Thyroid gland (tissue), 4 donors: ENCODE measurements at places on chromosomes 2 and 18. TPM values are rescaled to one million over a fixed set of nuclear protein-coding genes. Genes with fewer than 3 reads are reported as not detected.

DNA sequence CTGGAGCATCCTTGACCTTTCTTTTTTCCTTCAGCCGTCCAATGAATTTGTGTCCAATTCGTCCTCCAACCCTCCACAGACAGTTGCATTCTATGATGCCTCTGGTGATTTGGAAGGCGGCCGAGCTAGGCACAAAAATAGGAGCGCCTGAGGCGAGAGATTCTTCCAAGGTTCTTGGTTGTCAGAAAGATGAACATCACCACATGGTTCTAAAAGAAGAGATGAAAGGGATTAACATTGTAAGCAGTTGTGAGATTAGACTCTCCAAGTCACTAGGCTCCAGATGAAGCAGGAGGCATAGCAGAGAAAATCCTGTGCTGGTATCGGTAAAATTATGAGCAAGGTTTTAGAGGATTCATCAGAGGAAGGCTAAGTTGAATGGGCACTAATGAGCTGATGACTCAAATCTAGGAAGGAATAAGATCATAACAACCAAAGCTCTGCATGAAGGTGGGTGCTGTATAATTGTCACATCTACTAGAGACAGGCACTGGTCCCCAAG is 75.4 kb upstream of the MAP4K3 start:
- DNase-seq = no peak

GRCh38 chr2:37869304-37869703 is 55.8 kb upstream of the RMDN2 start:
- no peak for DNase-seq

DNA sequence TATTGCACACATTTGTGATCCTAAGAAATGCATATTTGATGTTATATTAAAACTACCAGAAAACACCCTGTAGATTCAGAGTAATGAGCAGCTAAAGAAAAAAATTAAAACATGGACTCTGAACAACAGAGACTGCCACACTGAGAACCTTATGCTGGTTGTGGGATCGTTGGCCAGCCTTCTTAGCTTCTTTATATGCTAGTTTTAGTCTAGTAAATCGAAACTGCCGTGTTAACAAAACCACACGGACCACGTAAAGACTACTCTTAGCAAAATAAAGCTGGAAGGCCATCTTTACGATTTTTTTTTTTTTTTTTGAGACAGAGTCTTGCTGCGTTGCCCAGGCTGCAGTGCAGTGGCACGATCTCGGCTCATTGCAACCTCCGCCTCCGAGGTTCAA is 22.8 kb downstream of the PER2 start:
- DNase-seq = no peak

GRCh38 chr2:144133936-144134665 is 385.8 kb downstream of the ZEB2 start:
- DNase-seq = no peak

- DNase-seq = no peak
Measured at GRCh38 chr2:169796441-169796840, 2.2 kb upstream of the SSB start.

The EPHA4 gene
- total RNA-seq = 54.3 TPM

- no peak for DNase-seq
Measured at GRCh38 chr2:46769809-46770208, 145.8 kb downstream of the MCFD2 start.

GRCh38 chr18:13237073-13237472 is 18.5 kb downstream of the LDLRAD4 start:
- DNase-seq = no peak

- no peak for DNase-seq
Measured at GRCh38 chr18:23524213-23524707, 20.9 kb downstream of the RMC1 start.

The FKBP1B gene
- 5.8 TPM for total RNA-seq

The OTOS gene
- total RNA-seq = 4.3 TPM

DNA sequence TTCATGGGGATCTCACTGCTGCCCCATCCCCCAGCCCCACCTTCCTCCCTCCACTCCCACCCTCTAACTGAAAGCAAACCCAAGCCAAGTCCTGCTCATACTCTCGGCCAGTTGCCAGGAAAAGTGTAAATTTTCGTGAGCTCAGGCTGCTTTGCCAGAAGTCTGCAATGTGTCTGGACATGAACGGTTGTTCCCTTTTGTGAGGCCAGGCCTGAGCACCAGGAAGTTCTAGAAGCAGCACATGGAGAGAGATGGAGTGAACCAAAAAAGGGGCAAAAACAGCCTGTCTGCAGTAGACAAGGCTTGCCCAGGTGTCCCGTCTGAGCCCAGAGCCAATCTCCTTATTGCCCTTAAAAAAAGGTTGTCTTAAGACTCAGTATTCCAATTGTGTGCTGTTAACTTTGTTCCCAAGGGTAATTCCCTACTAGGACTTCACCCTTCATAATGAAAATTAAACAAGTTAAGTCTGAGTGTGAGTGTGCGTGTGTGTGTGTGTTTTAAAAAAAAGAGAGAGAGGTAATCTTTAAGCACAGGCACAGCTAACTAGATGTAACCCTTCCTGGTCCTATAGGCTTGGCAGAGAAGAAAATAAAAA is 247.1 kb downstream of the BCL11A start:
- no peak for DNase-seq

DNA sequence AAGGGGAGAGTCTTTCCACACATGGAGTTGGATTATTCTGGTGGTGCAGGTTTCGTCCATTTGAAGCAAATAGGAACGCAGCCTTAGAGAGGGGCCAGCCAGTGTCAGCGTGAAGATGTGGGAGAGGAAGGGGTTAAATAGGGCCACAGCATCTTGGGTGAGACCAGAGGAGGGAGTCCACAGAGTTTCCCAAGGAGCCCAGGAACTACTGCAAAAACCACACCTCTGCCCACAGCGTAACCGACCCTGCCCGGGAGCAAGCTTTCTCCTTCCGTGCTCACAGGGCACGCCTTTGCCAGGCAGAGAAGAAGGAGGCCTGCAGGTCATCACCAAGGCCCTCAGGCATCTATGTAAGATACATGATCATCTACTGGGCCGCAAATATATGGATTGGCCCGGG is 314.5 kb downstream of the AGAP1 start:
- DNase-seq = no peak

DNA sequence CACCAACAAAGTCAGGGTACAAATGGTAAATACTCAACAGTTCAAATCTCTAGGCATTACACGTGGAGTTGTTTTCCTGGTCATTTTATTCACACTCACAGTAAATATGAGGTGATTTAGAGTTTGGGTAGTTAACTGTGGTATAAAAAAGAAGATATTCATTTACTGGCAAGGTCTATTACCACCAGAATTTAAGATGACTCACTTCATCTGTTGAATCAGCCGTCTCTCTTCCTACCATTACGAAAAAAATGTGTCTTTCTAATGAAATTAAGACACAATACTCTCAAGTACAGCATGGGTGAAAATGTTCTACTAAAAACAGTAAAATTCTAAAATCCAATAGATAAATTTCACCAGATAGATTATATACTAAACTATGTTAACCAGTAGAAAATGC is 21.0 kb upstream of the GPR75 start:
- no peak for DNase-seq

GRCh38 chr2:7573166-7573825 is 656.1 kb downstream of the RNF144A start:
- DNase-seq = no peak

The CCDC141 gene
- total RNA-seq = 7.1 TPM

The REG1B gene
- total RNA-seq = not detected

- DNase-seq = no peak
Measured at GRCh38 chr2:175890636-175891242, 111.3 kb downstream of the LNPK start.

The TPO gene
- 7,965 TPM for total RNA-seq

The TMEM198 gene
- 10.9 TPM for total RNA-seq

- no peak for DNase-seq
Measured at GRCh38 chr2:11103984-11104793, 51.1 kb upstream of the SLC66A3 start.

- peak; percentile 47 for DNase-seq
Measured at GRCh38 chr2:130963849-130964793, 127.4 kb downstream of the ARHGEF4 start.

The IL1RN gene
- 0.67 TPM for total RNA-seq
